ENCODE measurements at places on chromosomes 3 and 15. TPM values are rescaled to one million over a fixed set of nuclear protein-coding genes. Genes with fewer than 3 reads are reported as not detected.

DNA sequence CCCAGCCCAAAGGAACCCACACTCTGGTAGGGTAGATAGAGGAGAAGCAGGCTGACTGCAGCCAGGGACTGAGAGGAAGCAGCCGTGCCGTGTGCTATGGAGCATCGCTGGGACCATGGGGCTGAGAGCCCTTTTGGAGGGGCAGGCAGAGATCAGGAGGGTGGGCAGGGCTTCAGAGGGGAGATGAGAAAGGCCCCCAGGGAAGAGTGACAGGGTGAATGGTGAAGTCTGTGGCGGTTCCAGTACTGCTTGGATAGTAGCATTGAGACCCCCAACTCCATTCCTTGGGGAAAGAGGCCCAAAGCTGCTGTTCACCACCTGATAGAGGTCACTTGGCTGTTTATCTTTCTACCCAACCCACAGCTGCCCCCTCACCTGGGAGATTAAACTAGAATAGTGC lies 80.0 kb upstream of the MRPS22 start:
- DNase-seq: no peak

DNA sequence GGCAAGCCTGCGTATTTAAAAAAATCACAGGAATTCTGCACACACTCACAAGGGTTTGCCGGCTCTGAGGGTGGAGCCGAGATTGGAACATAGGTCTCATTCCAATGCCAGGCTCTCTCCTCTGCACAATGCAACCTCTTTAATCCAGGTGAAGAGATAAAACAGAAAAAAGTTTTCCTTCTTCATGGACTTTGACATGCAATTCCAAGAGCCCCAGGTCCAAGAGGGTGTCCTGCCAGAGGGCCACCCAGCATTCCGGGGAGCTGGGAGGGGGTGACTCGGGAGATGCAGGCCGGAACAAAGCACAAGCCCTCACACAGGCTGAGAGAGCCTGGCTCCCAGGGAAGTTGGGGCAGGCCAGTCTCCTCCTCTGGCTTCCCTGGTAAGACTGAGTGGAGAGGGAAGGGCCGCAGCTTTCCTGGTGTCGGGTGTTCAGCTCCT lies 6.7 kb upstream of the SLC12A8 start:
- DNase-seq: no peak

- no peak for DNase-seq
Observed at GRCh38 chr3:167750272-167750971, 14.9 kb downstream of the SERPINI1 start.

DNA sequence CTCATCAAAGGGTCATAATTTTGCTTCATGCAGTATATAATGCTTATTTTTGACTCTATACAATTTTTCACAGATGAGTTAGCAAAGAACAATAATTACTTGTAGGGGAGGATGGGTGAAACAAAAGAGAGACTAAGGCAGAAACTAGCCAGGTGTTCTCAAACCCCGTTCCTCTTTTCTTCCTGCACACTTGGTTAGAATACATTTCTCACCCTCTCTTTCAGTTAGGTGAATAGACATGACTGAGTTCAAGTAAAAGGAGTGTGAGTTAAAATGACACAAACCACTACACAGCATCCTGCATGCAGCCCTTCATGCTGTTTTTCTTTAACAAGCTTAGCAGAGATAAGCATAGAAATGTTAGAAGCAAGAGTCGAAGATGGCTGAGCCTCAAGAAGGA lies 922.2 kb downstream of the TBL1XR1 start:
- no peak for DNase-seq

Gene GPR149
- total RNA-seq: not detected

DNA sequence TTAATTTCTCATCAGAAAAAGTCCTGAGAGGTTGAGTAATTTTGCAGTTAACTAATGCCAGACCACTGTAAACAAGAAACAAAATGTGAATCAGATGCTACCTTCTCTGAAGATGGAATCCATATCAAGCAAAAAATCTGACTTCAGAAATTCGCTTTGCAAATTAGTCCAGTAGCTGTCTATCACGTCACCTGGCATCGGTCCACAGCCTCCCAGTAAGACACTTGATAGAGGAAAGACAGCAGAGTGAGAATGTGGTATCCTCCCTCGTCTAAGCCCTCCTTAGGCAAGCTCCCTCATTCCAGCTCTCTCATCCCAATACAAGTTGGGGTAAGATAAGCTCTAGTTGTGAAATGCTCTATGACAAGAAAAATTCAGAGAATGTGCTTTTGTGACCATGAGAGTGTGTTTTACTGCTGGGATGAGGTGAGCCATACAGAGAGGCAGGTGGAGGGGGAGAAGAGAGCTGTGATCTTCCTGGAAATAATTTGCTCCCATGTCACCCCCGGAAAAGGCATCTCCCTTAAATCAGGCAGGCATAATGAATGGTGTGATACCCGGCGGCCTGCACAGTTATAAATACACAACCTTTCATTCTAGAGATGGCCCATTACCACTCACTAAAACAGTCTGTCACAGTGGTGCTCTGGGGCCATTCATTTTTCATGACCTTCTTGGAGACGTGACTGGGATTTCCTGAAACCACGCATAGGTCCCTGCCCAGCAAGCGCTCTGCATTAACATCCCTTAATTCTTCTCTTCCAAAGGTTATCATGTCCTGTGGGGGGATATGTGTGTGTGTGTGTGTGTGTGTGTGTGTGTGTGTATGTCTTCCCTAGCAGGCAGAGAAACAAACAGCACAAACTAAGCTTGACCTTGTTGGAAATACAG lies 602.0 kb upstream of the KCNMB2 start:
- no peak for DNase-seq

DNA sequence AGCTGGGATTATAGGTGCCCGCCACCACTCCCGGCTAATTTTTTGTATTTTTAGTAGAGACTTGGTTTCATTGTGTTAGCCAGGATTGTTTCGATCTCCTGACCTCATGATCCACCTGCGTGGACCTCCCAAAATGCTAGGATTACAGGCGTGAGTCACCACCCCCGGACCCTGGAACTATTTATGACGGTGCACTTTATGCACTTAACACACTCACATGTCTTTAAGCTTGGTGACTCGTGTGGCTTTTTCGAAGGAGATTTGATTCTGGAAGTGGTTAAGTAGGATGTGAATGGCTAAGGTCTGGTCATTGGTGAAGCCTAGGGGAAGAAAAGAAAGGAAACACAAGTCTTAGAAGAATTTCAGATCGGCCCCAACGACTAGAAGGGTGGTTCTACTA lies 20.3 kb downstream of the BBS4 start:
- DNase-seq: no peak

DNA sequence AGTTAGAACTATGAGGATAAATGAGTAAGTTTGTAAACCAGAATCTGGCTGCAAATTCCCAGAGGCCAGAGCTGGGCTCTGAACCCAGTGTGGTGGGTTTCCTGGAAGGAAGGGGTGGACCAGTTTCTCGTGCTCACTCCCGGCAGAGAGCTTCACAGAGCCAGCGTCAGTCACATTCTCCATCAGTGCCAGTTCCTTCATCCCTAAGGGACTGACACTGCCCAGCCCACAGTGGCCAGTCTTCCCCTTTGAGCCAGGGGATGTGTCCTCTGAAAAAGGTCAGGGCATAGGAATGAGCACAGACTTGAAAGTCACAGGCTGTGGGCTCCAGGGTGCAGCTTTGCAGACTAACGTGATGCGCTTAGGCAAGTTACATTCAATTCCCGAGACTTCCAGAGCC lies 135.8 kb upstream of the HACD2 start:
- DNase-seq: no peak

GRCh38 chr3:192916371-192917027 lies 1.2 kb downstream of the MB21D2 start:
- DNase-seq: peak; percentile 82

Gene CP
- total RNA-seq: 4.2 TPM

- DNase-seq: no peak
Observed at GRCh38 chr15:100234158-100235029, 107.4 kb downstream of the ADAMTS17 start.

Measured in suprapubic skin (tissue), 4 donors.